D721Med (cell line): ENCODE measurements at places on chromosomes 5 and 9.

GRCh38 chr5:86463339-86463738 lies 154.4 kb upstream of the COX7C start:
- DNase-seq: no peak

GRCh38 chr5:96823900-96824380 lies 16.2 kb upstream of the ERAP1 start:
- no peak for DNase-seq

GRCh38 chr9:3508521-3509291 lies 17.1 kb downstream of the RFX3 start:
- no peak for DNase-seq

- no peak for DNase-seq
Observed at GRCh38 chr9:133100506-133101355, 20.3 kb downstream of the RALGDS start.

DNA sequence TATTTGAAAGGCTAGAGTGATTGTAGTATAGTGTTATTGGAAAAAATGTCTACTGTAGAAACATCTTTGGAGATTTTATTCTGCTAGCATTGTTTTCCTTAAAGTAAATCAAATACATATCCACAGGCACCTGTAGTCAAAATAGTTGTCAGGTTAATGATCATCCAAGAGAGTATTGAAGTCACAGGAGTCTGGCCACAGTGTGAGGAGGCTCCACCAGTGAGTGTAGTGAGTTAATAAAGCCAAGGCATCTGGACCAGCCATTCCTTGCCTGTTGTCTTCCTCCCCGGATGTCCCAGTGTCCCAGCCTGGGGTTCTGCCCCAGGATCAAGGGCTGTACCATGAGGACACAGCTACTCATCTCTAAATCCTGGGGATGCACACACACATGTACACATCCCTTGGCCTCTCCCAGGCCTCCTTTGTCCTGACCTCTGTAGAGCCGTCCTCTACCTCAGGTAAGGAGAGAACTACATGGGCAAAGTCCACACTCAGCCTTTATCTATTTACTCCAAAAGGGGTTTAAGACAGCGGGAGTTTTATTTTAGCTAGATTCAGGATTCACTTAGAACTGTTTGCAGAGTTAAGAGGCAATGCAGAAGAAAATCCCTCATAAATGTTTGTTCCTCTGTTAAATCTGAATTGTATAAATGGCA lies 3.7 kb downstream of the PIK3R1 start:
- no peak for DNase-seq

- no peak for DNase-seq
Observed at GRCh38 chr5:13498279-13498678, 446.2 kb downstream of the DNAH5 start.

- no peak for DNase-seq
Observed at GRCh38 chr5:60927450-60927849, 17.4 kb downstream of the ERCC8 start.

DNA sequence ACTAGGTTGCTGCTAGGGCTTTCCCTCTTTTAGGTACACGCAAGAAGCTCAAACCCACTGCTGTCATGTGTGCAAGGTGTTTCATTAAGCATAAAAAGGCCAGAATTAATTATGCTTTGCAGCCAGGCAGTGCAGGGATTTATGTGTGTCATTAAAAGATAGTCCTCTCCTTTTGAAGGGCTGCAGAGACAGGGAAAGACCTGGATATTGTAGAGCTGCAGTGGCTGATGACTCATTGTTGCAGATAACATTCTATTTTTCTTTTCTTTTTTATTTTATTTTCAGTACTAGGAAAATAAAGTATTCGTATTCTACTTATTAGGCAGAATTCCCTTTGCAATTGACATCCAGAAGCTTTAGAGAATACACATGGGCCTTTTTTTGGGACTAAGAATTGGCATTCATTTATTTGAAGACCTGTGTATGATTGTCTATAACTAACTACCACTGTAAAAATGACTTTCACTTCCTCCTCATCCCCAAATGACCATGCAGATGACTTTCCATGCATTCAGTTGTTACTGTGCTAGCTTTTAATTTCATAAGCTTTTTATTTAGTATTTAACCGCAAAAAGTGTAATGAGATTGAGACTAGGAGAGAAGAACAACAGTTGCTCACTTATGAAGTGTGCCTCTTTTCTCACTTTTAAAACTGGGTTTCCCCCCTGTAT lies 113.0 kb downstream of the PAM start:
- no peak for DNase-seq

DNA sequence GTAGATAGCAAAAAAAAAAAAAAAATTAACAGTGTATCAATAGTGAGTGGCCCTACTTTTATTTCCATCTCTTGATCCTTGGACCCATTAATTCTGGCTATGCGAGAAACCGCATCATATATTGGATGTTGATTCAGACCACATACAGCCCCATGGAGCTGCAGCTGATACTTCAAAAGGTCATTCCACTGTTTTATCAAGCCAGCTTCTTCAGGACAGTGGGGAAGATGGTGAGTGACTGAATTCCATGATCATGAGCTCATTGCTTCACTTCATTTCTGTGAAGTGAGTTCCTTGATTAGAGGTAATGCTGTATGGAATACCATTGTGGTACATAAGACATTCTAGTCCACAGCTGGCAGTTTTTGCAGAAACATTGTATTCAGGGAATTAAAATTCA lies 222.9 kb upstream of the MEF2C start:
- no peak for DNase-seq

GRCh38 chr9:110844121-110844520 lies 175.5 kb downstream of the MUSK start:
- DNase-seq: no peak

DNA sequence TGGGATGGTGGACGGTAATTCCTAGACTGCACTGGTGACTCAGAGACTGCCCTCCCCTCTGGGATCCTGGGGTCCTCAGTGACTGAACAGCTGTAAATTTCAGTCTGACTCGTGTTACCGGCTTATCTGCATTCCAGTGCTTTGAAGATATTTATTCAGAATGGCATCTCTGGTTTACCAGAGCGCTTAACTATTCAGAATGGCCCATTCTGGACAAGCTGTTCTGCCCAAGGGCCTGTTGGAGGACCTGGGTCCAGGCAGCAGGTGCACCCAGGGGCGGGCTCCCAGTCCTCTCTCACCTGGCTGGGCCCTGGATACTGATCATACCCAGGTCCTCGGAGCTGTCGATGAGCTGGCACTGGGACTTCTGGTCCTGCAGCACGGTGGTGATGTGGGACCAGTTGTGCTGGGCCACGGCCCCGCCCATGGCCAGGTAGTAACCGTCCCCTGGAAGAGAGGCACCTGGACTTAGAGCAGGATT lies 48.0 kb downstream of the SARDH start:
- no peak for DNase-seq

GRCh38 chr5:135669416-135669815 lies 90.6 kb upstream of the CXCL14 start:
- DNase-seq: no peak

- DNase-seq: no peak
Observed at GRCh38 chr5:949815-950560, 57.3 kb downstream of the TRIP13 start.

DNA sequence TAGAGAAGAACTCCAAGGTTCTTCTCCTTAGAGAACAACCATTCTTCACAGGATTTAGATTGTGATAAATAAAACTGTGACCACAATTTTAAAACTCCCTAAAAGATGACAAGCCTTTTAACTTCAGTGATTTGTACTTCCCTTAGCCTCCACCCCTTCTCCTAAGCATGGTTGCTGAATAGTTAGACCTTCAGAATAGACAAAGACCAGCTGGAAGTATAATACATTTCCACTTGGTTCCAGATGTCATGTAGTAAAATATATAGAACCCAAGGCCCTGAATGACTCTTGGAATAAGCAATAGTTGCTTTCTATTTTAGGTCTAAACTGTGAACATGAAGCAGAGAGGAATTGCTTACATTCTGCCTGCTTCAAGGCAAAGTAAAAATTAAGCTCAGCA lies 208.7 kb downstream of the ARRDC3 start:
- DNase-seq: no peak

DNA sequence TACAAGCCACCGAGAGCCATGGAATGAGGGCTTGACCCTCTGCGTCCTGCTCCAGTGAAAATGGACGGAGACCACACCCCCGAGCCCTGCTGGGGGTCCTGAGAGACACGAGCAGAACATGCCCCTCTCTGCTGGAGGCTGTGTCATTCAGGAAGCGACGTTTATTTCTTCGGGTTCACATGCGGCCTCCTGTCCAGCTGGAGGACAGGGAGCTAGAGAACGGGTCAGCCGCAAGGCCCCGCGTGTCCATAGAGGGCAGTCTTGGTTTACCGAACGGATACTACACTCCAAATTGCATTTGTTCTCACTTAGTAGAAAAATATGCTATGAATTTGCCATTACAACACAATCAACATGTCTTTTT lies 36.1 kb downstream of the MRPL36 start:
- DNase-seq: no peak

DNA sequence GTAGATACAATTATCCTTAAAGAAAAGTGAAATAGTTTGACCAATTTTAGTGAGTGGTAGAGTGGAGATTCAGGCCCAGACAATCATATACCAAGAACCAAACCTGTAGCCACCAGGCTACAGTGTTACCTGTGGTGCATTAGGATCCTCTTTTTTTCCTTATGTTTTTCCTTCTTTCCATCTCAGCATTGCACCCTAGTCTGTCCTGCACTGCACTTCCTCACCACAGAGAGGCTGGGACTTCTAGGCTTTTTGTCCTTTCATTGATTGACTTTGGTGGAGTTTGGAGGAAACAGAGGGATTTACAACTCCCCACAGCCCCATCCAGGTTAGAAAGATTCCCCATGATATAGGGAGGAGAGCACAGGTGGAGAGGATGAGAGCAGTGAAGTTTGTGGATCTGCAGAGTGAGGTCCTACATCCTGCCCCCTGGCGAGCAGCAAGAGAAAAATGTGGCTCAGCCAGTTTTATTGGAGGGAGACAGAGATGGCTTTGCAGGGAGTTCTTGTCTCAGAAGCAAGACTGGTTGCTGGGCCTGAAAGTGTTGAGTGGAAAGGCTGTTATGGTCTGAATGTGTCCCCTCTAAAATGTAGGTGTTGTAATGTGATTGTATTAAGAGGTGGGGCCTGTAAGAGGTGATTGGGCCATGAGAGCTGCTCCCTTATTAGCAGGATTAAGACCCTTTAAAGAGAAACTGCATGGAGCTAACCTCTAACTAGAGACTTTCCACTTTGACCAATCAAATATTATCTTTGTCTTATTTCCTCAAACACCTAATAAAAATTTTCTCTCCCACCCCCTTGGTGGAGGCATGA lies 36.2 kb downstream of the KIF4B start:
- DNase-seq: no peak
